HL-60 (cell line): ENCODE measurements at places on chromosomes 13 and 19.

DNA sequence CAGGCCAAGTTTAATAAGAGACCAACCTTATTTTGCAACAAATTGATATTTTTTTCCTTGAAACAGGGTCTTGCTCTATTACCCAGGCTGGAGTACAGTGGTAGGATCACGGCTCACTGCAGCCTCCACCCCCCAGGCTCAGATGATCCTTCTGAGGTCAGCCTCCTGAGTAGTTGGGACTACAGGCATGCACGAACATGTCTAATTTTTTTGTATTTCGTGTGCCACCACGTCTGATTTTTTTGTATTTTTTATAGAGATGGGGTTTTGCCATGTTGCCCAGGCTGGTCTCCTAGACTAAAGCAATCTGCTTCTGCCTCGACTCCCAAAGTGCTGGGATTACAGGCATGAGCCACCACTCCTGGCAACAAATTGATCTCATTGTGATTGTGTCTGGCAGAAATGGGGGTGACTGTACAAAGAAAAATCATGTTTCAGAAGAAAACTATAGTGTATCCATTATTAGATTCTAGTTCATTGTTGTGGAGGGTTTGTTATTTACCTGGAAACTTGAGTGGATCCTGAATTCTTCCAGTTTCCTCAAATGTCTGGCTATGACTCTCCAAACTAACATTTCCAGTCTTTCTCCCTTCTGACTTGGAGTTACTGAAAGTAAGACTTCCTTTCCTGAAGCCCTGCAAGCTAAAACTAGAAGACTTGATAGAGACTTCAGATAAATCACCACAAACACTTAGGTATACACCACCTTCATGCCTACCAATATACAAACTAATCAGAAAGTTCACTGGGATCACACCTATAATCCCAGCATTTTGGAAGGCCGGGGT is 17.3 kb upstream of the AKT2 start:
- no peak for DNase-seq

GRCh38 chr19:46016426-46017094 is 6.3 kb downstream of the PGLYRP1 start:
- DNase-seq: peak; percentile 45

DNA sequence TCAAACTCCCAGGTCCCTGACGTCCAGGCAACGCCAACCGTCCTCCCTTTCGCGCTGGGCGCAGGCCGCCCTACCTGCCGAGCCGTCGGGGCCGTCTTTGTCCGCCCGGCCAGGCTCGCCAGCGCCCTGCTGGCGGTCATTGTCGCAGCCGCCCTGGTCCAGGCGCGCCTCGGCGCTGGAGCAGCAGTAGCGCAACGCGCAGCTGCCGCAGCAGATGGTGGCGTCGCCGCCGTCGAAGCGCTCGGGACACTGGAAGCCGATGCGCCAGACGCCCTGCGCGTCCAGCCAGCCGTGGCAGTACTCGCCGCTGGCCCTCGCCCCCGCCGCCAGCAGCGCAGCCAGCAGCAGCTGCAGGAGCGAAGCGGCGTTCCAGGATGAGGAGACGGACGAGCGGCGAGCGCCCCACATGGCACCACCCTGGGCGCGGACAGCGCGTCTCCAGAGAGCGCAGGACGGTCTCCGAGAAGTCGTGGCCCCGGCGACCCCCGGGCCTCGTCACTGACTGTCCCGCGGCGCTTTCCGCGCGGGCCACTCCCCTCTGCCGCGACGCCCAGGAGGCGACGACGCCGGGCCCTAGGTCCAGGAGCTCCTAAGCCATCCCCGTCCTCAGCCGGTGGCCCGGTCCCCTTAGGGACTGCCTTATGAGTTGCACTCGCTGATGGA is 1.1 kb downstream of the SHISA2 start:
- no peak for DNase-seq

DNA sequence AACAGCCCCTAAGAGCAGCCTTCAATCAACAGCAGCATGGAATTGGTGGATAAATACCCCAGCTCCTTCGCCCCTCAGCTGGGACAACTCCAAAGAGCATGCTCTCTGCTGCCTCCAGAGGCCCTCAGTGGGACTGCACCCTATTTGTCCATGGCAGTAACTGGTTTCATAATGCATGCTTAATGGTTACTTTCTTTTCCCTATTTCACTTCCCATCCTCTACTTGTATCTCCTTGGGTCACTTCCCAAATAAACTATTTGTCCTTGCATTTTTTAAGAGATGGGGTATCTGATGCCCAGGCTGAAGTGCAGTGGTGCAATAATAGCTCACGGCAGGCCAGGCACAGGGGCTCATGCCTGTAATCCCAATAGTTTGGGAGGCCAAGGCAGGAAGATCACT is 13.5 kb upstream of the TPM4 start:
- DNase-seq: peak; percentile 72

DNA sequence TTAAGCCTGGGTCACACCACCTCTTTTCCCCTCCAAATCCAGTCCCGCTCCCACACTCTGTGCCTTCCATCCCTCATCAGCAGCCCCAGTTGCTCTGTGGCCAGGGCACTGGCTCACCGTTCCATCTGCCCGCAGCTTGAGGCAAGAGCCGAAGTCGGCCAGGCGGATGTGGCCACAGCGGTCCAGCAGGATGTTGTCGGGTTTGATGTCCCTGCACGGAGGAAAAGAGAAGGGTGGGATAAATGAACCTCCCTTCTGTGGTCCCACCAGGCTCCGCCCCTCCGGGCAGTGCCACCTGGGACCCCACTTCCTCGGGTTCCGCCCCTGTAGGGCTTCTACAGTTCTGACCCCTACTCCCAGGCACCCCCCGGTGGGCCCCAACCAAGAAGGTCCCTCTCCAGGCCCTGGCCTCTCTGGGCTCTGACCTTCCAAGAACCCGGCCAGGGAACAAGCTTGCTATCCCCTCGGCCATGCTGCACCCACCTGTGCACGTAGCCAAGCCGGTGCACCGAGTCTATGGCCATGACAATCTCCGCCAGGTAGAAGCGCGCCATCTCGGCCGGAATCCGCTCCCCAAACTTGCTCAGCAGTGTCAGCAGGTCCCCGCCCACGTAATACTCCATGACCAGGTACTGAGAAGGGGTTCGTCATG is 4.2 kb downstream of the DMPK start:
- no peak for DNase-seq

DNA sequence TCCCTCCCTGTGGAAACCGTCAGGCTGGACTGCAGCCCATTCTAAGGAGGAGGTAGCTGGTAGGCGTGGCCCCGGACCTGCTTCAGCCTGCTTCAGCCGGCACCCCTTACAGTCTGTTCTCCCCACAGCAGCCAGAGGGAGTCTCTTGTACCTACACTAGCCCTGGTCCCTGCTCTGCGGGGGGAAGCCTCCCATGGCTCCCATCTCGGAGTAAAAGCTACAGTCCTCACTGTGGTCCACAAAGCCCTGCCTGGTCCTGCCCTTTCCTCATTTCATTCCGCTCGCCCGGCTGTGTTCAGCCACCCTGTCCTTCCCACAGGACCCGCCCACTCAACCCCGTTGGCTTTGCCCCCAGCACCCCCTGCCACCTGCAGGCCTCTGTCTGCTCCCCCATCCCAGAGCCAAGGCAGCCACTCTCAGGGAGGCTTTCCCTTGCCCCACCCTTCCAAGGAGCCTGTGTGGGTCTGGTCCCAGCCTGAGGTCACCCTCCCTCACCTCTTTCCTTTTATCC is 1.3 kb downstream of the PGLYRP1 start:
- no peak for DNase-seq

DNA sequence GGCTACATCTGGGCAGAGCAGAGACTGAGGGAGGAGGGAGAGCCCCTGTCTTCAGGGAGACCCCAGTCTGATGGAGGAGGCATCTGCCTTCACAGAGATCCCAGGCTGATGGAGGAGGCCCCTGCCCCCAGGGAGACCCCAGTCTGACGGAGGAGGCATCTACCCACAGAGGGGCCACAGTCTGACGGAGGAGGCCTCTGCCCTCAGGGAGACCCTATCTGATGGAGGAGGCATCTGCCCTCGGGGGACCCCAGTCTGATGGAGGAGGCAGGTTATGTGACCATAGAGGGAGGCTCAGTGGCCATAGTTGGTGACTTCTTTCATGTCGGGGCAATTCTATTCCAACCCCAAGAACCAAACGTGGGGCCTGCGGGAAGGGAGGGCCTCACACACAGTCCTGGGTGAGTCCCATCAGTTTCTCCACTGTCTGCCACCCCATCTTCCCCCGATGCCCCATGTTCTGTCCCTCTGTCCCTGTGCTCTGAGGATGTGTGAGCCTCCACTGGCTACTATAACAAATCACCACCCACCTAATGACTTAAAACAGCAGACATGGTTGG is 14.3 kb downstream of the MISP start:
- DNase-seq: no peak

- DNase-seq: peak; percentile 87
Measured at GRCh38 chr19:4811328-4812131, 20.0 kb downstream of the TICAM1 start.

- no peak for DNase-seq
Measured at GRCh38 chr19:50412419-50412818, 6.3 kb upstream of the SPIB start.

- no peak for DNase-seq
Measured at GRCh38 chr19:16860118-16860517, 28.7 kb upstream of the F2RL3 start.

DNA sequence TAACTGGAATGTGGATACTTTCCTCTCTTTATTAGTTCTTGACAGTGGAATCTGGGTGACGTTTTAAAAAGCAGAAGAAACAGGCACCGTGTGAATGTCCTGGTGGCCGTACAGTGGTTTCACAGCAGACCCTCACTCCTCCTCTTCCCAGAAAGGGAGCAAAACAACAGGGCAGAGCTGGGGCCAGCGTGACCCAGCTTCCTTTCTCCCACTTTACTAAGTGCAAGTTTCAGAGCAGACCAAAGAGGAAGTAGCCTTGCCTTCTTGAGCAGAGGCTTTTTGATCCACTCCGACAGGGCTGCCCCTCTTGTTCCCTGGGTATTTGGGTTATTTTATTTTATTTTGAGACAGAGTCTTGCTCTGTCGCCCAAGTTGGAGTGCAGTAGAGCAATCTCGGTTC is 19.6 kb upstream of the C19orf33 start:
- no peak for DNase-seq

DNA sequence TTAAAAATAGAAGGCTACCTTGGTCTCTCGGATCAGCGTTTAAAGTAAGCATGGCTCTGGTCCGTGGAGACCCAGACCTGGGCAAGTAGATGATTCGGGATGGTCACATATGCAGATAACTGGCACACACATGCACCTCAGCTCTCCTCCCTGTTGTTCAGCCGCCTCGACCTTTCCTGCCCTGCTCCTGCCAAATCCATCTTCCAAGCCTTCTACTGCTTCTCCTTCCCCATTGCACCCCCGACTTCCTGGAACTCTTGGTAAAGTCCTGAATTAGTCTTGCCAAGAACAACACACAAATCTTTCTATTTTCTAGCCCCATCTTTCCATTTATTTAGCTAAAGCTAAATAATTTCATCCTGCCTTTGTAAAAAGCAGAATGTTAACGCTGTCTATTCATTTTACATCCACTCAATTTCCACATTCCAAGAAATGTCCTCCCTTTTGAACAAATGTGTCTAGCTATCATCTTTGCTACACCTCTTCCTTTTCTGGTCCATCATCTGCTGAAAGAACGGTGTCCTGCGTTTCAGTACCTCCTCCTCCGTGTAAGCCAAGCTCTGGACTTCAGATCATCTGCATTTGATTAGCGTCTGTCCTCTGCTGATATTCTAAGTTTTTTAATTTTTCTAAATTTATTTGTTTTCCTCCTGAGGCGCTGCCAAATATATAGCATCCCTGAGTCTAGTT is 92.5 kb downstream of the ZIC5 start:
- DNase-seq: no peak

DNA sequence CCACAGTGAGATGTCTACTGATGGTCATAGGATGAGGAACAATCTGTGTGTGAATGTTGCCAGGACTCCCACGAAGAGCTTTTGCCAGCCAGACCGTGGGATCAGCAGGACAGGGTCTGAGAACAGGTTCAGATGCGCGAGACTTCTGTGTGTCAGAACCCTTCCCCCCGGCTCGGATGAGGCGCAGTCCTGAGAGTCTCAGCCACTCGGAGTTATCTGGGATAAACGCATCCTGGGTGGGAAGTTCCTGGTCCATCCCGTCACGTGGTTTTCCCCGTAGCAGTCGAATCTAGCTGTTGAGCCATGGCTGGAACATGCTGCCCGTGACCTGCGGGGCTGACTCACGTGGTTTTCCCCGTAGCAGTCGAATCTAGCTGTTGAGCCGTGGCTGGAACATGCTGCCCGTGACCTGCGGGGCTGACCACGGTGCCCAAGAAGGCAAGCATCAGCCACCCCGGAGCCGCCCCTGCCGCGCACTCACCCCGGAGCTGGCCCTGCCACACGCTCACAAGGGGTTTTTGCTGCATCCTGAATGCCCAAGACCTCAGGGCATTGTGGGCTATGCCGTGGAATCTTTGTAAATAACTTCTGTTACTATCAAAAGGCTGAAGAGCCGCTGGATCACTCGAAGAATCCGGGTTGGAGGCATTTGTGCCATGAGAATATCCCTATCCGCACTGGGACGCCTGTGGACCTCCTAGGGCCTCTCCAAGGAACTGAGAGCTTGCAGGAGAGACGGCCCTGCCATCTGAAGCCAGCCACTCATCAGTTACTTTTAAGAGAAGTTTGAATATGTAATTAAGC is 130.8 kb upstream of the MCF2L start:
- no peak for DNase-seq

DNA sequence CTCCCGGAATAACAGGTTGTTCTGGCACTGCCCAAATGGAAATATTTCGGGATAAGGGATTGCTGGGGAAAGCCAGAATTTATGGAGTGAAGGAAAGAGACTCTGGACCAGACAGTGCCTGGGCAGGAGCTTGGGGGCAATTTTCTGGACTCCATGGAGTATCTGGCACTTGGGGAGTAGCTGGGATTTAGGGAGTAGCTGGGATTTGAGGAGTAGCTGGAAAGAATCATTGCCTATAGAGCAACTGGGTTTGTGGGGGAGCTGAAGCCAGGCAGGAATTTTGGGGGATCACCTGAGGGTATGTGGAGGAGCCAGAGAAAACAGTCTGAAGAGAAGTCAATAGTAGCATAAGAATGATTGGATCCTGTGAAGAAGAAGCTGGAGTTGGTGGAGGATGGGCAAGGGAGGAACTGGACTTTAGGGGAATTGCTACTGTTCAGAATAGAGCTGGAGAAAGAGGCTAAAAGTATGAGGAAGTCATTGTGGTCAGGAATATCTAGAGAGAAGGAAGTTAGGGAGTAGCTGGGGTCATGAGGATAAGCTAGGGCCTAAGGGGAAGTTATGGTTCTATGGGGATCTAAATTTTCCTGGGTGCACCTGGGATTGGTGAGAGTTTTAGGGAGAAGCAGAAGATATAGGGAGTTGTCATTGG is 14.8 kb downstream of the FSD1 start:
- DNase-seq: no peak

GRCh38 chr13:99357941-99358340 is 50.7 kb upstream of the GPR183 start:
- DNase-seq: no peak
